ENCODE measurements at places on chromosomes 1 and 21.

DNA sequence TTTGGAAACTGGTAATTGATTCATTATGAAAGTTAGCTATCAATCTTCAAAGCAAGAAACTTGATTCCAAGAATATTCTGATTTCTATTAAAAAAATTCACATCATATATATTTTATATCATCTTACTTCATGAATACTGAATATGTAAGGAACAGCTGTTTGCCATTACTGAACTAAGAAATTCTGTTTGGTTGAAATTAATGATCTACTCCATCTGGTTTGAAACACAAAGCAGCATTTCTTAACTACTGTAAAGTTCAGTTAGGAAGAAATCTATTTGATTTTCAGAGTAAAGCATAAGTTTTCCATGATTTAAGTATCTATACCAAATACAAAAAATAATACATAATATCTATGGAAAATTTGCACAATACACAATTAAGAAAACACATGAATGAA, 66.0 kb upstream of the SCYL3 start:
- DNase-seq = no peak

DNA sequence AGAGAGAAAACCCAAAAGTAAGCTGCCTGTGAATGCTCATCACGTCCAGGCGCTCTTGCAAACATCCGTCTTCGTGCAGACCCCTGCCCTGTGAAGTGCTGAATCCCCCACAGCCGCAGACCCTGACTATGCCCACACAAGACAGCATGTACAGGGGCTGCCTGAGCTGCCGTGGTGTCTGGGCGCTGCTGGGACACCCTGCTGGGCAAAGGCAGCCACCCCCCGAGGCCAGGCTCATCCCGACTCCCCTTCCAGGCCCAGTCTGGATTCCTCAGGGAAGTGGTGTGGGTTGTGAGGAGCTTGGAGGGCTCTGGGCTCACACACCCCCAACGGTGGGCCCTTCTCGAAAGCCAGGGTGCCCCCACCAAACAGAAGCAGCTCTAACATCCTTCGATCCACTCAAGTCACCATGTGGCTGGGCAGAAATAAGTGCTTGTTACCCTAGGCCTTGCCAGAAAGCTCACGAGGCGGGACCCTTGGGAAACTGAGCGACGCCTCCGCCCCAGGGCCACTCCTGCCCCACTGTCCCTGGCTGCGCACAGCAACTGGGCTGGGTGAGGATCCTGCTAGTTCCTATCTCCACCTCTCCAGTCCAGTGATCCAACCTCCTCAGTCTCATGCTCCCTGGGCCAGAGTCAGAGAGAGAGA, 4.8 kb upstream of the WNT9A start:
- no peak for DNase-seq

DNA sequence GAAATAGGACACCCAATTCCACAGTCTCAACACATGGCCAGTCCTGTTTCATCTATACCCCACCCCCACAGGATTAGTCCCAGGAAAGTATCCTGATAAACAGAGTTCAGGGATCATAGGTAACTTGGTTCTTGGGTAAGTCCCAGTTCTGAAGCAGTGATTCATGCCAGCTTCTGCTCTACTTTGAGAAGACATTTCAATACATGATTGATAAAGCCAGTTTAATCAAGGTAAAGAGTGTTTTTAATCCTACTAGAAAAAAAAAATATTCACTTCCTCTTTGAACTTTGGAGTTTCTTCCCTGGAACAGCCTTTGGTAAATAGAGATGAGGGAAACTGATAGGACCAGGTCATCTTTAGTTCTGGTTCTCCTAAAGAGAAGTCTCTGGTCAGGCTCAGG, 142.4 kb downstream of the TLR5 start:
- no peak for DNase-seq

GRCh38 chr1:7940034-7940433, 605 bp downstream of the TNFRSF9 start:
- DNase-seq = no peak

DNA sequence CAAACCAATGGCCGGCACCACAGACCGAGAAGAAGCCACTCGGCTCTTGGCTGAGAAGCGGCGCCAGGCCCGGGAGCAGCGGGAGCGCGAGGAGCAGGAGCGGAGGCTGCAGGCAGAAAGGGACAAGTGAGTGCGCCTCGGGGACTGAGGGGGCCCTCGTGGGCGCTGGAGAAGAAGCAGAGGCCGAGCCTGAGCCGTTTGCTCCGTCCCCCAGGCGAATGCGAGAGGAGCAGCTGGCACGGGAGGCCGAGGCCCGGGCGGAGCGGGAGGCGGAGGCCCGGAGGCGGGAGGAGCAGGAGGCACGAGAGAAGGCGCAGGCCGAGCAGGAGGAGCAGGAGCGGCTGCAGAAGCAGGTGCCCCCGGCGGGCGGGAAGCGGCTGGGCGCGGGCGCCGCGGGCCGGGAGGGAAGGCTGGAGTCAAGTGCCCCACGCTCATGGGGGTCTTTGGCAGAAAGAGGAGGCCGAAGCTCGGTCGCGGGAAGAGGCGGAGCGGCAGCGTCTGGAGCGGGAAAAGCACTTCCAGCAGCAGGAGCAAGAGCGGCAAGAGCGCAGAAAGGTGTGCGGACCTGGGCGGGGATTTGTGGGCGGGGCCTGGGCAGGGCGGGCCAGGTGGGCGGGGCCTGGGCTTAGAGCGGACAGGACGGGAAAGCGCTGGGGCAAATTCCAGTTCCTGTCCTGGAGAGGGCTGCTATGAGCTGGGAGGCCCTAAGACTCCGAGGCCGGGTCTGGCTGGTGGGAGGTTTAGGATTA, 22.7 kb downstream of the MAP7D1 start:
- no peak for DNase-seq

GRCh38 chr21:38590449-38591217, 92.4 kb upstream of the ERG start:
- no peak for DNase-seq

GRCh38 chr1:63316984-63317816, 5.2 kb upstream of the FOXD3 start:
- DNase-seq = no peak

- DNase-seq = no peak
These were observed 9.5 kb upstream of the C1orf167 start for GRCh38 chr1:11752359-11753088.

DNA sequence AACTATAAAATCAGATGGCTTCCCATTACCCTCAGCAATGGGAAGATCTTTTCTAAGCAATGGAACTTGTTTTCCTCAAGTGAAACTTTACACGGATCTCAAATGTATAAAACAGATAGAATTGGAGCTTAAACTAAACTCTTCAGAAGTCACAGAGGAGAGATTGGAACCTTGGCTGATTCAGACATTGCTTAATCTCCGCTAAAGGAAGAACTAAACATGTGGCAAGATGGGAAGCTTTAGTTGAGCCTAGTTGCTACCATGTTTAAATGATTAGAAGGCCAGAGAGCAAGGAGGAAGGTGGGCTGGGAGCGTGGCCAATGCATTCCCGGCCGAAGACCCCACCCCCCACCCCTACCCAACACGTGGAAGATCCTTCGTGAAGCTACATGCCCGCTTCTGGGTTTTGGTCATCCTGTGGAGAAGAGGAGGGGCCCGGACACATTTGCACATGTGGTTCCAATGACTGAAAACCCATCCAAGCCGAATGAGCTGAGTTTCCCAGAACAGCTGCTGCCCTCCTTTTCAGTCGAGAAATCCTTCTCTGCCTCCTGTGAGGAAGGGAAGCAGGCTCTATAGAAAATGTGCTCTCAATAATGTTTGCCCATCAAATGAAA, 164.3 kb downstream of the MIS18A start:
- no peak for DNase-seq

- DNase-seq = no peak
These were observed 6.0 kb downstream of the DYNLT5 start for GRCh38 chr1:66758241-66758755.

Measured in urinary bladder (tissue), 4 donors.